Muscle of back (tissue), 13 donors: ENCODE measurements at places on chromosomes 2 and 18. TPM values are rescaled to one million over a fixed set of nuclear protein-coding genes. Genes with fewer than 3 reads are reported as not detected.

STON1 gene
- 7.9 TPM for polyA plus RNA-seq

DNA sequence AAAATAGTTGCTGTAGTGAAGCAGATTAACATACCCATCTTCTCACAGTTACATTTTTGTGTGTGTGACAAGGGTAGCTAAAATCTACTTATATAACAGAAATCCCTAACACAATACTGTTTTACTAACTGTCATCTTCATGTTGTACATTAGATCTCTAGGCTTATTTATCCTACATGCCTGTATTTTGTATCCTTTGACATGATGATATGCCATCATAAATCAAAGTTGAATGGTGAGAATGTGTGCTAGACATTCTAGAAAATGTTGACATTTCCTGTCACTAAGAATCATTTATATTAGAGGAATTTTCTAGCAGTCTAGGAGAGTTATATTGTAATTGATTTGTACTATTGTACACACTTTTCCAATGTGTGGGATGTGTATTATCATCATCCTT, 21.5 kb upstream of the CALCRL start:
- DNase-seq = no peak

DNA sequence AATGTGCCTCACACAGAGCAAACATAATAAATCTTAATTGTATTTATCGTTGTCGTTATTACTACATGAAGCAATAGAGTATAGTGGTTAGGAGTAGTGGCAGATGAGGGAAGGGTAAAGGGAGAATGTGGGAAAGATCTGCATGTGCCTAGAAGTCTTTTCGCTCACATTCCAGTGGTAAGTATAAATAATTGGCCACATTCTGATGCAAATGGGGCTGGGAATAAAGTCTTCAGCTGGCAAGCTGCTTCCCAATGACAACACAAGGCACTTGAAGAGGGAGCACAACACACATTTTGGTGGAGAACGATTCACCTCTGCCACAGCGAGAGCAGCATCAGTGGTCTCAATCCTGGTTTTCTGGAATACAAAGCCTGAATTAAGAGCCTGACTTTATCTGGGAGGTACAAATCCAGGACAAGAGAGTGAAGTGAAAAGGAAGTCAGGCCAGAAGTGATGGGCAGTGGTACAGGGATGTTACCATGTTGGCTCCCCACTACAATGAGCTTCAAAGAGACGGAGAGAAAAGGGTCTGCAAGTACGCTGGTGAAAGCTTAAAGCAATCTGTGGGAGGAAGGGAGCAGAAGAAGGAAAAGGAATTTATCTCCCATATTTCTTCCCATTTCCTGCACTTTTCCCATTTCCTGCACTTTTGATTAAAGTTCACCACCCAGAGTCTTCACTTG, 112.3 kb downstream of the ARHGAP15 start:
- DNase-seq = no peak

HOXD3 gene
- polyA plus RNA-seq = 2.2 TPM

DNA sequence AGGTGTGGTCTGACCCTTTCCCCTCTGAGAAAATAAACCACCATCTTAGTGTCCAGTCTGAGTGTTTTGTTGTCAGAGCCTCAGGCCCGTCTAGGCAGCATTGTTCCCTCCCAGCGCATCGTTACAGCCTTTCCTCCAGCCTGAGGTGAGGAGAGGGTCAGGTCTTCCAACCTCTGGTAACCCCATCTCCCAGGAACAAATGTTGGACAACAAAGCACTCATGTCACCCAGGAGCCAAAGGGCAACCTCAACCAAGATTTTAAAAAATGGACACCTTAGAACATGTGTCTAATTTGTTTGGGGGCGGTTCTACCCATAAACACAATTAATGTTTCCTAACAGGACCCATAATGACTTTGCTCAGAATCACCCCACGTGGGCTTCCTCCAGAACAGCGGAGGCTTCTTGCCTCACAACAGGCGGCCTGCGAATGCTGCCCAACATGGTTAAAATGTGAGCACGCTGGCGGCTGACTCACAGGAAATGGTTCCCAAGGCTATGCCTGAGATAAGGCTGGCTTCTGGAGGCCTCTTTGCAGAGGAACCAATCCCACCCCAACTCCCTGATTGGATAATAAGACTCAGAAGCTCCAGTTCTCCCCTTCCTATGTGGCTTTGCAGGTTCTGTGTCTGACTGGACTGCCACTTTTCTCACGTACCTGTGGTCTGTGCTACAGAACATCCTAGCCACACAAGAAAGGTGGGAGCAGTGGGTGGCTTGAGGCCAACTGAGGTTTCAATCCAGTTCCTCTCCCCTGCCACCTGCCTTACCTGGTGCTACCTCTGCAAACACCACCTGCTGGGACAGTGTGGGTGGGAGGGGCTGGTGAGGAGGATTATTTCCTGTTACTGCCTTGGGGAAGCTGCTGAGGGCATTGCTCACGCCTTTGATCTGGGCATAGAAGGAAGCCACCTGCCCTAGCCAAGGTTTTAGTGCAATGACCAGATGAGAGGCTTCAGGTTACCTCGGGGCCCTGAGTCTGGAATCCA, 108.8 kb downstream of the B3GNT2 start:
- DNase-seq = no peak

CPO gene
- polyA plus RNA-seq = 0.27 TPM

DPP10 gene
- polyA plus RNA-seq = 0.55 TPM

MPP4 gene
- polyA plus RNA-seq = not detected

TGFA gene
- polyA plus RNA-seq = 0.93 TPM

DNA sequence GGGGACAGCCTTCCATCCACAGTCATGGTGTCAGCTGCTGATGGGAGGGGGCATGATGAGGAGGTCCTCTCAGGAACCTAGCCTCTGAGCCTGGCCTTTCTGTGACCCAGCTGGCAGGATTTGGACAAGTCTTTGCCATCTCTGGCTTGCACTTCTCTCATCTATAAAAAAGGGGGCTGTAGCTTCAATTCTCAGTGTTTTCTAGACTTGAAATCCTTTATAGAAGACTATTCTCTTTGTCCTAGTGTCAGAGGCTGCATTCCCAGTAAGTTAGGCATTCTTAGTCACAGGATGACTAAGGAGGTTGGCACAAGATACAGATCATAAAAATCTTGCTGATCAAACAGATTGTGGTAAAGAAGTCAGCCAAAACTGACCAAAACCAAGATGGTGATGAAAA, 958.5 kb downstream of the CNTNAP5 start:
- peak; percentile 11 for DNase-seq

DNA sequence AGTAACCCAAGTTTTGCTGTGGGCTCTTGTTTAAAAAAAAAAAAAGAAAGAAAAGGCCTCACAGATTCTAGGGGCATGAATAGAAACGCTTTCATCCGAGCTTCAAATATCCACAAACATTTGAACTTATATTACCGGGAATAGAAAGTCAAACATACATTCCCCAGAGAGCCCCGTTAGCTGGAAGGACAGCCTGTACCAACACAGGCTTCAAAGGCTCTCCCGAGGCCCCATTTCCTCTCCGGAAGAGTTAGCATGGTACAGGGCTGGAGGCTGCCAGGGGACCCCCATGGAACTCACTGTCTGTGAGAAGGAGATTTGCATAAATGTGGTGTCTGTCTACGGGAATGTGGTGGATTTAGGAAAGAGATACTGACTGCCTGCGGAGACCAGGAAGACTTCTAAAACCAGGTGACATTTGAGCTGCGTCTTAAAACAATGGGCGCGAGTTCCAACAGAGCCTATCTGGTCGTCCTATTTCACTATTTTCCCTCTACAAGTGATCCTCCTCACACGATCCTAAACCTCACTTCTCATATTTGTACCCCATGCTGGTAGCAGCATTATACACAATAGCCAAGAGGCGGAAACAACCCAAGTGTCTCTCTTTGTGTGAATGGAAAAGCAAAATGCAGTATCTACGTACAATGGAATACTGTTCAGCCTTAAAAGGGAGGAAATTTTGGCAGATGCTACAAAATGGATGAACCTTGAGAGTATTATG, 820 bp upstream of the MATN3 start:
- no peak for DNase-seq

GRCh38 chr18:79616651-79617510, 62.7 kb upstream of the CTDP1 start:
- peak; percentile 33 for DNase-seq

DNA sequence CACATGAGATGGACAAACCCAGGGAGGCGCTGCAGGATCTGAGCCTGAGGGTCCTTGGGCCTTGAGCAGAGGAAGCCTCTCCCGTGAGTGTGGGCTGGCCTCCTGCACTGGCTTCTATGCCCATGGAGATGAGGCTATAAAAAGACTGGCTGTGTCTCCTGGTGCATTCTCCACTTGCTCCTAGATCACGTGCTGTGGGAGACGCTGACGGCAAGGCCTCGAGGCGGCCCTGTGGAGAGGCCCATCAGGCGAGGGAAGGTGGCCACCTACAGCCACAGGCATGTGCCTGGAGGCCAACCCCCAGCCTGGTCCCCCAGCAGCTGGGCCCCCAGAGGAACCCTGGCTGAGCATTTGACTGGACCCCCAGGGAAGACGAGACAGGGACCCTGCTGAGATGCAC, 198.9 kb downstream of the TWIST2 start:
- no peak for DNase-seq

- DNase-seq = peak; percentile 46
Observed at GRCh38 chr2:203692031-203692710, 14.3 kb upstream of the CD28 start.

GRCh38 chr2:179264368-179265081, at the start of gene SESTD1:
Gene SESTD1 (minus strand): TSS chr2:179264832. CDS start chr2:179191841, 72,991 bp downstream.
- peak; percentile 43 for DNase-seq

ITPRIPL1 gene
- polyA plus RNA-seq = 2.3 TPM

DNA sequence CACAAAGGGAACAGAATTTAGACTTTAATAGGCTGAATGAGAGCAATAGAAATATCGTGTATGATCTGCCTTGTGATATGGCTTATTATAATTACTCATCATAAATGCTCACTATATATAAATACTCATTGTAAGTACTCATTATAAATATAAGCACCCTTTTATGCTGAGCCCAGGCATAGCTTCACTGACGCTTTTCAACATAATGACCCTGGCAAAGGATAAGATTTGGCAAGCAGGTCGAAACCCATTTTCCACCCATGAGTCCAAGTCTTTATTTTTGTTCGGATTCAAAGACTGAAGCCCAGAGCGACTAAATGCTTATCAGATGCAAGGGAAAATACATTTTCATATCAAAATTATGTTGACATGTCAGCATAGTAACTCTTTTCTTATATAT, 500.4 kb downstream of the SLC4A3 start:
- no peak for DNase-seq

CCNYL1 gene
- 9.0 TPM for polyA plus RNA-seq

DNA sequence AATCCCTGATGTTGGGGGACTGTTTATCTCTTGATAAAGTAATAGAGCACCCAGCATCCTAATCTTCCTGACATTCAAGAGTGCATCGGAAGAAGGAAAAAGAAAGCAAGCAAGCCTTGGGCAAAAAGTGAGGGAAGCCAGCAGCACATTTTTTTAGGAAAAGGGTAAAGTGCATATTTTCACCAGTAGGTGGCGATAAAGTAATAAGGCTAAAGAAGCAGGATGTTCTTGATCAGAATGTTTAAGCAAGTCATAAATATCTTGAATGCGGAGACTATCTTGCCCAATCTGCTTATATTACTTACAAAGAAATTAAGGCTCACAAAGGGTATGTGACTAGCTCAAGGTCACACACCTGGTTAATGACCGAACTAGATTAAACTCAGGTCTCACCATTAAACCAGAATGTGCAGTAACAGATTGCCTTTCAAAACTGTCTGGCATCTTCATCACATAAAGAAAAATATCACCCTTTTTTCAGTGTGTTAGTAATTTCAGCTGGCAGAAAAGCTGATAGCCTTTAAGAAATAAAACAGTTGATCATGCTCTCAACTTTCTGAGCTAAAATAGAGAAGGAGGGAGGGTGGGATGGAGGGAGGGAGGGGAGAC, 83.8 kb downstream of the VIT start:
- DNase-seq = peak; percentile 77

DNA sequence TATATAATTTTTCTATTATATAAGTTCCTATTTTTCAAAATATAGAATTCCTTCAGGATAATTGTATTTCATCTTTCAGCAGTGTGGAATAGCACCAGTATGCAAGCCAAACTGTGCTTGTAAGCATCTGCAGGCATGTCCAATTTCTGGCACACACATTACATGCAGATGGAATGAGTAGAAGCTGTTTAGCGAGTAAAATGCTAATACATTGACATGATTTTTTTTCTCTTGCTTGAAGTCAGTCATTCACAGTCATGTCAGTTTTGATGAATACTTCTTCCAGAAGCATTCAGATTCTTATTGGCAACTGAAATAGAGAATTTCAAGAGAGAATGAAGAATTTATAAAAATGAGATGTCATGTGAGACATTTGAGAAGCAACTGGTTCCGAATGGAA, 109.4 kb downstream of the CERS6 start:
- peak; percentile 51 for DNase-seq

GRCh38 chr2:75268112-75268511, 68.8 kb upstream of the TACR1 start:
- no peak for DNase-seq

GRCh38 chr2:148607566-148607965, 37.0 kb upstream of the EPC2 start:
- no peak for DNase-seq

DNA sequence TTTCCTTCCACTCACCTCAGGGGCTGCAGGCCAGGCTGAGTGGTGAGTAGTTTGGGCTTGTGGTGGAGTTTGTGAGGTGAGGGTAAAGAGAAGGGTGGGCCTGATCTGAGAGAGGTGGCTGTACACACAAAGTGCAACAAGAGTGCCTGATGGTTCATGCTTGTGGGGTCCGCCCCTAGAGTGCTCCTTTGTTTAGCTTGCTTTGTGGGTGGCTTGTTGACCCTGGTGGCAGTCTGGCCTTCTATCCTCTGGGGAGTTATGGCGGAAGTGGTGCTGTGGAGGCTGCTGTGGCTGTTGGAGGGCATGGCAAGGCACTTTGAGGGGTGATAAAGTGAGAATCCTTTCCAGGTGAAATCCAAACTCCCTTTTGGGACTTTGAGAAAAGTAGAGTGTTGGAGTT, 10.6 kb downstream of the UBE2F start:
- no peak for DNase-seq

SIGLEC15 gene
- polyA plus RNA-seq = 0.18 TPM

RAB12 gene
- 58.8 TPM for polyA plus RNA-seq

DNA sequence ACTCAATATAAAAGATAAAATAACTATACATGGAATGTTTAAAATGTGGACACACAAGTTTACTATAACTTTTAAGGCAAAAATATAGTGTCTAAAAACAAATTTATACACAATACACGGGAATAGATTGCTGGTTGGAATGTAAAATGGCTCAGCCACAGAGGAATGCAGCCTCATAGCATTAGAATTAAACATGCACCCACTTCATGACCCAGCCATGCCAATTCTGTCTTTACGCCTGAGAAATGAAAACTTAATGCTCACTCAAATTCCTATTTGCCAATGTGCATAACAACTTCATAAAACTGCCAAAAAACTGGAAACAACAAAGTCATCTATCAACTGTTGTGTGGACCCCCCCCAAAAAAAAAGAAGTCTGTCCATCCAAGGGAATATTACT, 1006.6 kb upstream of the POU3F3 start:
- no peak for DNase-seq

- DNase-seq = no peak
Observed at GRCh38 chr2:69131983-69132675, 119.2 kb downstream of the ANTXR1 start.

CREG2 gene
- 3.5 TPM for polyA plus RNA-seq

DNA sequence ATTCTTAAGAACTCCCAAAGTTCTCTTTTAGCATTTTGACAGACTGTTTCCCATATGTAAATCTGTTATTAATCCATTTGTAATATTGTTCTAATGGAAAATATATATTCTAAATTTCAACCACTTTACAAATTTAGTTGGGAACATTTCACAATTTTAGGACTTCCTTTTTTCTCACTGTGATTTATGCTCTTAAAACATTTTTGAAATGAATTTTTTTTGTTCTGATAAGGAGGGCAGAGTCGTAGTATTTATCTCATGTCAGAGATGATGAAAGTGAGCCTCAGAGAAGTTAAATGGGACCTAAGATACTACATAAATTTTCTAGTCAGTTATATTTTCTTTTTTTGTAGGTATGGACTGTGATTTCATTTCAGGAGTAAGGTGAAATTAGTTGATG, 26.6 kb downstream of the RASGRP3 start:
- DNase-seq = no peak
